ENCODE measurements at places on chromosomes 6 and 20.

GRCh38 chr6:63140692-63141318 is 70.5 kb upstream of the FKBP1C start:
- no peak for DNase-seq

DNA sequence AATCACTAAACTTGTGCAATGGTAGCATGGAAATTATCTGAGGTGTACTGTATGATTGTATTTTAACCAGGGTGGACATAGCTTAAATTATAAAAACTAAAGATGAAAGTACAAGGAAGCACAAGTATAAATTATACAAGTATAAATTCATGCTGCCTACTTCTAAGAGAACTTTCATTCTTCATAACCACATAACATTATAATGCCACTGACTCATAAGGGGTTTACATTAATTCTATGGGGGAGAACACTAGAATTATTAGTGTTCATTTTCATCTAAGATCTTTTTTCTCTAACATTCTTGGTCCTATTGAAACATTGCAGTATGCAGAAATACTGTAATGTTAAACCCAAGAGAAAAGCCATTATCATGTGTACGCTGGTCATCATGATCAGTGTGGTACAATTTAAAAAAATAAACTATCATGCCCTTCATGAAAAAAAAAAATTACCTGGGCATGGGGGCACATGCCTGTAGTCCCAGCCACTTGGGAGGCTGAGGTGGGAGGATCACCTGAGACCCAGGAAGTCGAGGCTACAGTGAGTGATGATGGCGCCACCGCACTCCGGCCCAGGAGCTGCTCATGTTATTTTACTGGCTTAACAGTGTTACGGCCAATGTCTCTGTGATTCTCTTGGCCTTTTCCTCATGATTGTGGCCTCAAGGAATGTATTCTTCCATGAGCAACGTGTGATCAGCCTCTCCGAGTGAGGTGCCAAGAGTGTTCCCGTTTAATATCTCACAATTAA is 25.9 kb upstream of the AHCY start:
- DNase-seq, result peak; percentile 40

GRCh38 chr6:4581468-4582385 is 194.5 kb upstream of the CDYL start:
- peak; percentile 98 for DNase-seq

DNA sequence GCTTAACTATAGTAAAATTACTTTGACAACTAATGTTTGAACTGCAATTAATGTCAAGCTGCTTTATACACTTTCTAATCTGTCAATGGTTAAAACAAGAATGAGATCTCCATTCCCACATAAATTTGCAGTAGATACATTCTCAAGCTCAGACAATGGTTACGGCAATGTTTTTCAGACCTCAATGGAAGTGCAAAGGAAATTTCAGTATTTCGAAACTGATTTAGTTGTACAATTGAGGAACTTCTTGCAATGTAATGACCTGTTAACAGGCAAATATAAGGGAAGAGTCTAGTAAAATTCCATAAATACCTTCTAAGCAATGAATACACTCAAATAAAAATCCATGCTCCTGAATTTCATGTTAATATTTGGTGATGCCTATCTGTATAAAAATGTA is 94.7 kb downstream of the ADTRP start:
- DNase-seq, result no peak

DNA sequence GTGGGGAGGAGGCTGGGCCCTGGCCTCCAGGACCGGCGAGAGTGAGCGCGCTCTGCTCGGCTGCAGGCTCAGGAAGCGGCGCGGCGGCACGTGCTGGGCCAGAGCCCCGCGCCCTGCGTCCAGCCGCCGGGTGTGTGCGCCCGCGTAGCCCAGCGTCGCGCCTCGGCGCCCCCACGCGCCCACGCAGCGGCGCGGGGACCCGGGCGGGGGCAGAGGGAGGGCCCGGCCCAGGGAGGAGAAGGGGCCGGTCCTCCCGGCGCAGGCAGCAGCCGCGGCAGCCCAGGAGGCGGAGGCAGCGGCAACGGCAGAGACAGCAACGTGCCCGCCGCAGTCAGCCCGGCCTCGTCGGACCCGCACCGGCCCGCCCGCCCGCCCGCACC is at the start of gene EYA2:
Gene EYA2, plus strand, starts transcription at position 265 of the 380 bp plus-strand sequence. CDS start 95,168 bp downstream, outside the sequence.
- DNase-seq, result no peak

DNA sequence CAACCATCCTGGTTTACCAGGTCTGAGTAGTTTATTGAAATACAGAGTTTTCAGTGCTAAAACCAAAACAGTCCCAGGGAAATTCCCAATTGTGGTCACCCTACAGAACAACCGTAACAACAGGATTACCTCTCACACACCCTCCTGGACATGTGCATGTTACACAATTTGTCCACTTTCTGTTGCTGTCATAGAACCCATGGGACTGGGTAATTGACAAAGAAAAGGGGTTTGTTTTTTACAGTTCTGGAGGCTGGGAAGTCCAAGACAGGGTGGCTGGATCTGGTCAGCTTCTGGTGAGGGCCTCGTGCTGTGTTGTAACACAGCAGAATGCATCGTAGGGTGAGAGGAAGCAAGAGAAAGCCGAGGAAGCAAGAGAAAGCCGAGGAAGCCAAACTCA is 9.1 kb upstream of the ADA start:
- DNase-seq, result no peak

DNA sequence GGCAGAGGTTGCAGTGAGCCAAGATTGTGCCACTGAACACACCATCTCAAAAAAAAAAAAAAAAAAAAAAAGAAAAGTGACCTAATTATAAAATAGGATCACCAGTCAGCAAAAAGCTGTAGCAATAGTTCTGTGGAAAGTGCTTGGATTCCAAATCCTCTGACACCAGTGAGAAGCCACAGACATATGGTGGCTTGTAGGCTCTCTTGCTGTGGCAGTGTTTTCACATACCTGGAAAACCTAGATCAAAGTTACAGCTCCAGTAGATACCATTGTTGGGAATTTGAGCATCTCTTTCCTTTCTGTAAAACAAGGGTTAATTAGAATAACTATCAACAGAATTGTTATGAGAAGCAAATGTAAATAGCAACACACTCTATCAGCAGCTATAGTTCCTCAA is 4.1 kb downstream of the CCDC170 start:
- DNase-seq, result no peak

DNA sequence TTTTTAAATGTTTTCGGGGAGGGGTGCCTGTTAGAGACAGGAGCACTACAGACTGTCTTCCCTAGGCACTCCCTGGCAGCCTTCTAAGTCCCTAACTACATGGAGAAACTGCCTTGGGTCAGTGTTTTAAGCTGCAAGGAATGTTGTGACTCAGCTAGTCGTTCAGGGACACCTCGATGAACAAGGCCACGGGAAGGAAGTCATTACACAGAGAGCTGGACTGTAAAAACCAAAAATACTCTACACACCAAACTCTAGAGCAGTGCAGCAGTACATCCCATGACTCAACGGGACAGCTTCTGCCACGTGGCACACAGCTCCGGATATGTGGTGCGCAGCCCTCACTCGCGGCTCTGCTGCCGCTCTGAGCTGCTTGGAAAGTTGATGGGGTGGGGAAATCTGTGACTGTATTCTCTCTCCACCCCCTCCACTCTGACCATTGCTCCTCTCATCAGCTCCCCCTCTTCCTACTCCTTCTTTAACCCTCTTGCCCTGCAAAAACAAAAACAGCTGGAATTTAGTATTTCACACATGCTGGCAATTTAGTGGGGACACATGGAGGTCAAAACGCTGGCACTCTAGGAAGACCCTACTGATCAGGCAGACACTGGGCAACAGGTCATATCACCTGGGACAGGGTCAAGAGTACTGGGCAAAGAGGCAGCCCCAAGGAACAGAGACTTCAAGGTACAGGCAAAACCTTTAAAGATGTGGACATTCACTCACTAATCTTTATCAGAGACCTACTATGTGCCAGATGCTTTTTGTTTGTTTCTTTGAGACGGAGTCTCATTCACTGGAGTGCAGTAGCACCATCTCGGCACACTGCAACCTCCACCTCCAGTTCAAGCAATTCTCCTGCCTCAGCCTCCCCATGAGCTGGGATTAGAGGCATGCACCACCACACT is 10.9 kb upstream of the LPIN3 start:
- DNase-seq, result peak; percentile 95

DNA sequence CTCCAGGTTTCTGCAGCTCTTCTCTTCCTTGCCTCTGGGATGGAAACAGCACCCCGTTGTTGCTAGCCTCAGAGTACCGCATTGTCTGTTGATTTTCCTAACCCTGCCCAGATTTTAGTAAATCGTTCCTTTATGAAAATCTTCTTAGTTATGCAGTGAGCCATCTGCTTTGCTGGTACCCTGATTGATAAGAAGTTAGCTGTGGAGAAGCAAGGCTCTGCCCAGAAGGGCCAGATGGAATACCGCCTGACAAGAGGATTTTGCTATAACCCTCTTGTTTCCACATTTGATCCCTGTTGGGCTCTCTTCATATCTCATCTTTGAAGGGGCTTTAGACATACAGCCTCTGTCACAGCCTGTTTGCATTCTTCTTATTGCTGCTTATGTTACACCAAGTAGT is 229.0 kb downstream of the CDKAL1 start:
- DNase-seq, result no peak

GRCh38 chr6:24004062-24004461 is 122.0 kb upstream of the NRSN1 start:
- DNase-seq, result no peak

DNA sequence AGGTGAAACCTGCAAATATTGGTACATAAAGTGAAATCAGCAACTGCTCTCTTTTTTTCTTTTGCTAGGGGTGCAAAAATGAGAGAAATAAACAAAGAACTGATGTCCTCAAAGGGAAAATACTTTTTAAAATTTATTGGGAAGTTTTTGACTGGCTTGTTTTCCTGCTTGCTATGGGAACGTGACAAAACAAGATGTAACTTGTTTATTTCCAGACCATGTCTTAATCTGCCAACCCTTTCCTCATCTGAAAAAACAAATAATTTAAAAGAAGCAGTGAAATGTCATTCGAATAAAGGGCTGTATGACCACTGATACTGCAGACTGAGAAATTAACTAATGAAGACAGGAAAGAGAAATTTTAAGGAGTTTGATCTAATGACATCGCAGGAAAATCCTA is 221.9 kb downstream of the CBLN4 start:
- no peak for DNase-seq

DNA sequence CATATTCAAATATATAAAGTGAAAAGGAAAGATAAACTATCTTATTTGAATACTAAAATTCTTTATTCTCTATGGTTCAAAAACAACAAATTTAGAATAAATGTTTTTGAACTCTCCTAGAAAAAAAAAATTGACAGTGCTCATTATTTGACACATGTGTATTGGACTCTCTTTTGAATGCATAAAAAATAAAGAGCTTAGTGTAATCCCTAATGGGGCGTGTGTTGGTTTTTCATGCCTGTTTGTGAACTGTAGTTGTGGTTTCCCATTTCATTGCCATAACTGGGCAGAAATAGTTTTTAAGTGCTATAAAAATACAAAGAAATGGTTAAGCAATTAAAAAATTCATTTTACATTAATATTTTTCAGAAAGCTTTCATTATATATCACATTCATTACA is 101.3 kb downstream of the REV3L start:
- no peak for DNase-seq

DNA sequence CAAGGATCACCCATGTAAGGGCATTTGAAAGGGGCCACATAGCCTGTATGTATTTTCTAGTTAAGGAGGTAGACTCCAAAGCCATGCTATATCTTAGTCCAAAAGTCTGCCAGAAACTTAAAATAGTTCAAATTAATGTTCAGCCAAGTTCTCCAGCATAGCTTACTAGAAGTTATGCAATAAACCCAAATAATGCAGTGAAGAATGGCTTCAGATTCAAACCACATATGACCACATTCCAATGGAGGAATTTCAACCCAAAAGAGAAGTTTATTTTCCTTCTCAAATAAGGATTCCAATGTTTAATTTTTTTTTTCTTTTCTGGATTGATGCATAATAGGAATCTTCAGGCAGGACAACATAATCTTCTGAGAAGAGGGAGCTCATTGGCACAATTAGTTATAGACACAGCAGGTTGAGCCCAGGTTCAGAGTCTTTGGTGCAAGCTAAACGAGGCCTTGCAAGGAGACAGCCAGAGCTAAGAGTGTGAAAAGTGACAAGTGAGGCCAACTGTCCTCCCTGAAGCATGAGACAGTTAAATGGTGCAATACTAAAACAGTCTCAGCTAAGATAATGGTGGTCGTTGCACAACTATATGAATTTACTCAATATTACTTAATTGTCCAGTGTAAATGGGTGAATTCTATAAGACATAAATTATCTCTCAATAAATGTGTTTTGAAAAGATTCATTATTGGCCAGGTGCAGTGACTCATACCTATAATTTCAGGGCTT is 598.8 kb upstream of the CDH4 start:
- no peak for DNase-seq

GRCh38 chr6:148296771-148297170 is 45.9 kb upstream of the SASH1 start:
- DNase-seq, result no peak

GRCh38 chr20:46169245-46170171 is 51.4 kb downstream of the CD40 start:
- DNase-seq, result no peak

- DNase-seq, result no peak
Observed at GRCh38 chr6:87261534-87261933, 60.9 kb upstream of the SMIM8 start.

Data from amniotic epithelial cell (primary cell).